T1000 (cell line): ENCODE measurements at places on chromosomes 5 and 9.

DNA sequence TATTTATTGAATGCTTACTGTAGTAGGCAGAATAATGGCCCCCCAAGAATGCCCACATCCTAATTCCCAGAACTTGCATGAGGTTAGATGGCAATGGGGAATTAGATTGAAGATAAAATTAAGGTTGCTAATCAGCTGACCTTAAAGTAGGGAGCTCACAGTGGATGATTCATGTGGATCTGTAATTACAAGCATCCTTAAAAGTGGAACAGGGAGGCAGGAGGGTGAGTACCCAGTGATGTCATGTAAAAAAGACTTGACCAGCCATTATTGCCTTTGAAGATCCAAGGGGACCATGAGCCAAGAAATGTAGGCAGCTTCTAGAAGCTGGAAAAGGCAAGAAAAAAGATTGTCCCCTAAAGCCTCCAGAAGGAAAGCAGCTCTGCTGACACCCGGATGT is 71.4 kb downstream of the GABBR2 start:
- no peak for DNase-seq

GRCh38 chr9:20728493-20729220 is 44.6 kb downstream of the FOCAD start:
- no peak for DNase-seq

DNA sequence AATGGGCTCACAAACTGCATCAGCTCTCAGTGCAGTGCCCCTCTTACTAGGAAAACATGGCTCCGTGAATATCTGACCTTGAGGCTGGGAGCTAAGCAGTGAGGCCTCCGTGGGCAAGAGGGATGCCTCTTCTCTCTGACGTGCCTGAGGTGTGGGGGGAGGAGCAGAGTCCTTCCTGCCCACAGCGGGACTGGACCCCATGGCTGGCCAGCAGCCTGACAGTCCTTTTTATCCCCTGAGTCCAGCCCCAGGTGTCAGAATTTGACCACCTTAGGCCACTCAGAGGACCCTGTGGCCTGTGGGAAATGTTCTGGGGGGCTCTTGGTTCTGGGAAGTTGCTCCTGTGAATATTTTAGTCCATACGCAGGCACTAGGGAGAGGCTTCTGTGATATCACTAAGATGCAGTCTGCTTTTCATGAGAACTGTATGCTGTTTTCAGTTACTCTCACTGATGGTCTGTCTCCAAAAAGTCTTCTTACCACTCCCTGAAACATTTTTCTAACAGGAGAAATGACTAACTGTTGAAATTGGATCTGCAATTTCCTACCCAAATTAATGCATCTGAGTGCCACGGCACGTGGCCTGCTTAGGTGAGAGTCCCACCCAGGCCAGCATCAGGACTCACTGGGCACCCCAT is 23.4 kb downstream of the ANGPTL2 start:
- DNase-seq: no peak

DNA sequence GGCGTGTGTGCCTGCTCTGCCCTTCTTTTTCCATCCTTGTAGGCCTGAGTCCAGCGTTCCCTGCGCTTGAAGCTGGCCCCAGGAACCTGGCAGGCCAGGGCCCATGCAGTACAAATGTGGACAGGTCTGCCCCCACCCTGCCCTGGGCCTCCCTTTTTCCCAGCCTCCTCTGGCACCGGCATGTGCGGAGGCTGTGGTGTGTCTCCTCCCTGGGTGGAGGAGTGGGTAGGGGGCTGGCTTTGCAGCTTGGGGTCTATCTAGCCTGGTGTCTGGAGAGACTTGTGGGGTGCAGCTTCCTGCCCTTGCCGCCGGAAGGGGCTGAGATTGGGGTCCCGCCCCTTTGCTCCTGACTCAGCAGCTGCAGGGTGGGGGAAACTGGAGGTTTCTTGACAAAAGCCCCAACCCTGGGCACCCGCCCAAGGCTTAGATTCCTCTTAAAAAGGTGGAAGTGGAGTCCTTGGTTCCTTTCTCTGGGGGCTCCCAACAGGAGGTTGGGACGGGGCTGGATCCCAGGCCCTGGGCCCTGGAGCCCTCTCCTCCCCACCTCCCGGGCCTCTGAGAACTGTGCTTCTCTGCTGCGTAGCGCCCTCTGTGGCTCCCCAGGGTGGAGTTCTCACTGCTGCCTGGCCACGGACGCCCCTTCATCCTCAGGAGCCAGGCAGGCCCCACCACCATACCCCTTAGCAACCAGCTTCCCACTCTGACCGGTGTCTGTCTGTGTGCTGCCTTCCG is 18.0 kb downstream of the RXRA start:
- DNase-seq: no peak

DNA sequence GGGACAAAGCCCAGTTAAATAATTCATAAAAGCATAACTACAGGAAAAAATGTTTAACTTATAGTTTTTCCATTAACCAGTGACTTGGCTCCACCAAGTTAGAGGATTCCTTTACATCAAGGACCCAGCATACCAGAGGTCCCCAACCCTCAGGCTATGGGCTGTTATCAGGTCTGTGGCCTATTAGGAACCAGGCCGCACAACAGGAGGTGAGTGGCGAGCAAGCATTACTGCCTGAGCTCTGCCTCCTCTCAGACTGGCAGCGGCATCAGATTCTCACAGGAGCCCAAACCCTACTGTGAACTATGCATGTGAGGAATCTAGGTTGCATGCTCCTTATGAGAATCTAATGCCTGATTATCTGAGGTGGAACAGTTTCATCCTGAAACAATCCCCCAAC is 303.1 kb downstream of the ELAVL2 start:
- DNase-seq: no peak

- no peak for DNase-seq
Measured at GRCh38 chr9:92100237-92100911, 14.8 kb downstream of the SPTLC1 start.

- DNase-seq: no peak
Measured at GRCh38 chr9:76475686-76476085, 16.7 kb downstream of the GCNT1 start.

DNA sequence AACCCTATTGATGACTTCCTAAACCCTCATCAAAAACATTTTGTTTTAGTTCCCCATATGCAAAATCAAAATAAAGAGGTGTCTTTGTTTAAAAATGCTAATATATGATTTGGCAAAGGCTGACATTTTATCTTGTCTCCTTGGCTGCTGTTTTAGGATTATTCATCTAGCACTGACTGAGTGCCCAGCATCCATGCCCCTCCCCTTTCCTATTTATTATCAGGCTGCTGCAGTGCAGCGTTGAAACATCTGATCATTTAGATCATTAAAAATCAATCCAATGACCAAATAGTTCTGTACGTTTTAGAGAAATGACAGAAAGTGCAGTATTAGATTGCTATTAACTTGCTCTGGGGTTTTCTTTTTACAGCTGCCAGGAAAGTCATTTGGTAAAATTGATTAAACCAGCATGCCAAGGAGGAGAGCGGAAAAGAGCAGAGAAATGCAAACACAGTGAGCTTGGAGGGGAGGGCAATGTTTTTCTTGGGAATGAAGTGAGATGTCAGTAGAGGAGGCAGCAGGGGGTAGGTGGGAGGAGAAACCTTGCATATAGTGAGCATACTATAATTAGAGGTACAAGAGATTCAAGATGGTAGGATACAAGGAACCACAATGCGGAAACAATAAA is 286.3 kb downstream of the PDE4D start:
- DNase-seq: no peak

GRCh38 chr9:127388037-127388855 is 8.7 kb upstream of the SLC2A8 start:
- DNase-seq: peak; percentile 80

GRCh38 chr5:1235379-1235778 is 10.2 kb downstream of the SLC6A18 start:
- no peak for DNase-seq

DNA sequence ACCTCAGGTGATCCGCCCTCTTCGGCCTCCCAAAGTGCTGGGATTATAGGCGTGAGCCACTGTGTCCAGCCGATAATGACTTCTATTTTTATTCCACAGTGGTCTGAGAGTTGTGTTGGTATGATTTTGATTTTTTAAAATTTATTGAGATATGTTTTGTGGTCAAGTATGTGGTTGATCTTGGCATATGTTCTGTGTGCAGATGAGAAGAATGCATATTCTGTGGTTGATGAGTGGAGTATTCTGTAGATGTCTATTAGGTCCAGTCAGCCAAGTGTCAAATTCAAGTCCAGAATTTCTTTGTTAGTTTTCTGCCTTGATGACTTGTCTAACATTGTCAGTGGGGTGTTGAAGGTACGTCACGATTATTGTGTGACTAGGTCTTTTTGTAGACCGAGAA is 338.2 kb upstream of the TARS1 start:
- no peak for DNase-seq

- no peak for DNase-seq
Measured at GRCh38 chr5:97778451-97778850, 595.4 kb upstream of the RIOK2 start.

DNA sequence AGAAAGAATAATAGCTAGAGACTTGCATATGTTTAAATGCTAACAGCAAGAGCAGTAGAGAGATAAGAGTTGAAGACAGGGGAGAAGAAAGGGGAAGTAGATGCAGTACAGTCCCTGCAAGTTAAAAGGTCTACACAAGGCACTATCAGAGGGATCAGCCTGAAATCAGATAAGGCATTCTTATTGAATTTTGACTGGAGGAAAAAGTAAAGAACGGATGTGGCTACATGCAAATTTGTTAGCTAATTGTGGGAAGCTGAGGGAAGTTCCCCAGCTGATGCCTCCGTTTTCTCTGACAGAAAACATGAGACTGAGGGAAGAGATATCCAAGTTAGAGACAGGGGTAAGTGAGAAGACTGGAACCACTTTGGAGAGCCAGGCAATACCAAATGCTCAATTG is 12.9 kb upstream of the RHOBTB3 start:
- DNase-seq: no peak

DNA sequence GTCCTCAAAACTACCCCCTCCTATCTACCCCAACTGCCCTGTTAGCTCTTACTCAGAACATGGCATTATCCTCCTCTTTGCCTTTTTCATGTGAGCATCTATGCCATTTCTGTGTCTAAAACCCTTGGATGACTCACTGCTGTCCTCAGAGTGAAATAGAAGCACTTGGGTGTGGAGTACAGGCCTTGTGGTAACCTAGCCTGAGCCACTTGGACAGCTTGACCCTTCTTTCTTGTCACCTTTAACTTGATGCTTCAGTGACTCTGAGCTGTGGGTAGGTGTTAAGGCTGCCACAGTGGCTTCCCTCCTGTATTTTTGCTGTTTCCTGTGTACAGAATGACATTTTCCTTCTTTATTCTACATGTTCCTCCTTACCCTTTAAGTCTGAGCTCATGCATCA is 391.4 kb downstream of the SH3GL2 start:
- no peak for DNase-seq

GRCh38 chr5:68285851-68286611 is 70.5 kb downstream of the PIK3R1 start:
- DNase-seq: no peak

- DNase-seq: no peak
Measured at GRCh38 chr5:430214-430925, 12.6 kb upstream of the EXOC3 start.

- no peak for DNase-seq
Measured at GRCh38 chr5:443239-444151, 519 bp downstream of the EXOC3 start.

GRCh38 chr9:38435521-38435920 is 11.3 kb upstream of the IGFBPL1 start:
- DNase-seq: no peak

- no peak for DNase-seq
Measured at GRCh38 chr5:59565551-59565950, 328.0 kb downstream of the PDE4D start.

GRCh38 chr5:129500101-129500500 is 40.0 kb downstream of the ADAMTS19 start:
- DNase-seq: no peak

GRCh38 chr5:1380910-1381309 is 36.0 kb upstream of the CLPTM1L start:
- DNase-seq: no peak

DNA sequence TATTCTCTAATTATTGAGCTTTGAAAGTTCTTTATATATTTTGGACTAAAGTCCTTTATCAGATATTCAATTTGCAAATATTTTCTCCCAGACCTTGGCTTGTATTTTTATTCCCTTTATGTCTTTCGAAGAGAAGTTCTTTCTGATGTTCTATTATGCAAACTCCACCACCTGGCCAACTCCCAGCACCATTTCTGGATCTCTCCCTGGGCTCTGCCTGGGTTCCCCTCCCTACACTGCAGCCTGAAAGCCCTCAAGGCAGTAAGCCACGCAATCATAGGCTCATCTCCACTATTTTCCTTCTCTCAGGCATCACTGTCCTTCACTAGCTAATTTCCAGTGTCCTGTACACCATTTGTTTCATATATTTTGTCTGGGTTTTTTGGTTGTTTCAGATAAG is 76.1 kb downstream of the GRAMD2B start:
- no peak for DNase-seq

DNA sequence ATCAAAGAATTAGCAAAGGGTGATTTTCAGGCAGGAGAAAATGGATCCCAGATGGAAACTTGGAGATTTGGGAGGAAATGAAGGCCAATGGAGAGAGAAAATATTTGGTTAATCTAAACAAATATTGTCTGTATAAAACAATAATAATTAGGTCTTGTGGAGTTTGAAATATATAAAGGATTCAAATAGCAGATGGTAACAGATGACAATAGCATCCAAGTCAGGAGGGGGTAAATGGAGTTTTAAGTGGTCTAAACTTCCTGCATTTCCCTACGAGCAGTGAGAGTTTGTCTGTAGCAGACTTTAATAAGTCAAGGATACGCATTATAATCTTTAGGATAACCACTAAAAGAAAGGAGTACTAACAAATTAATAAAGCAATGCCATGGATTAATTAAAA is 49.0 kb upstream of the GGTA1 start:
- DNase-seq: no peak

GRCh38 chr9:111037356-111037707 is 938 bp downstream of the LPAR1 start:
- no peak for DNase-seq

DNA sequence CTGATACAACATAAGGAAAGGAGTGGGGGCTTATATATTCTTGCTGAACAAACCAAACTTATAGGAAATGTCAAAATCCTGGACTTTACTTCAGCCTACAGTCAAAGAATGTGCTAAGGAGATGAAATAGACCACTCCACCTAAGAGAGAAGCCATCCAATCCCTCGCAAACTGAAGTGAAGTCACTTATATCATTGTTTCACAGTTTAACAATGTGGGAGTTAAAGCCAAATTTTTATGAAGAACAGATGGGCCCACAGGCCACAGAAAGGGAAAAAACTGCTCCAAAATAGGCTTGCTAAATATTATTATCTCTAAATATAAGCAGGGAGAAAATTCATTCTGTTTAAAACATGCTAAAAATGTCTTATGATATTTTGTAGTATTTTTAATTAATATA is 233.3 kb downstream of the GAS1 start:
- no peak for DNase-seq

DNA sequence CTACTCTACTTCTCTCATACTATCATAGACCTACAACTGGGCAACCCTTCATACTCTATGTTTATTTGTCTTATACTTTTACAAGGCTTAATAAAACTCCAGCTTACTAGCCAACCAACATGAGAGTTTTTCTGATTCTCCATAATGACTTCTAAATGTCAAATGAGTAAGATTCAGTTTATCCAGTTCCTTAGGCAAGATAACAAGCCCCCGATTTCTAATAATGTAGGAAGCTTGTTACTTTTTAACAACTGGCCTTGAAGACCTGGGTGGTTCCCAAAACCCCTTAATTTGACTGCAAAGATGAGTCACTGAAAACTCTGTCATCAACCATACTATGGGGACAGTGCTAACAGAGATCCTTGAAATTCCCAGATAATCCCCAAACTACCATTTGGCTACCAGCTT is 294.6 kb upstream of the ACTBL2 start:
- DNase-seq: no peak

- DNase-seq: no peak
Measured at GRCh38 chr5:155947394-155948062, 379.4 kb upstream of the SGCD start.

GRCh38 chr5:3121813-3122212 is 370.3 kb upstream of the IRX2 start:
- no peak for DNase-seq
